ENCODE measurements at places on chromosomes 5 and 9.
A peak's percentile ranks its signal among the peaks of the same experiment; 100 is the strongest.

DNA sequence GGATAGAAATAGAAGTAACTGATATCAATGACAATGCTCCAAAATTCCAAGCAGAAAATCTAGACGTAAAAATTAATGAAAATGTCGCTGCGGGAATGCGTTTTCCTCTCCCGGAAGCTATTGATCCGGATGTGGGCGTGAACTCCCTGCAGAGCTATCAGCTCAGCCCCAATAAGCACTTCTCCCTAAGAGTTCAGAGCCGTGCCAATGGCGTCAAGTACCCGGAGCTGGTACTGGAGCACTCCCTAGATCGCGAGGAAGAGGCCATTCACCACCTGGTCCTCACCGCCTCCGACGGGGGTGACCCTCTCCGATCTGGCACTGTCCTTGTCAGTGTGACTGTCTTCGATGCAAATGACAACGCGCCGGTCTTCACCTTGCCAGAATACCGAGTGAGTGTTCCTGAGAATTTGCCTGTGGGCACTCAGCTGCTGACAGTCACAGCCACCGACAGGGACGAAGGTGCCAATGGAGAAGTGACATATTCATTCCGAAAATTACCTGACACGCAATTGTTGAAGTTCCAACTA lies 818 bp downstream of the PCDHGA10 start:
- DNase-seq: no peak

GRCh38 chr5:97041239-97041638 lies 101.2 kb downstream of the LIX1 start:
- DNase-seq: no peak

DNA sequence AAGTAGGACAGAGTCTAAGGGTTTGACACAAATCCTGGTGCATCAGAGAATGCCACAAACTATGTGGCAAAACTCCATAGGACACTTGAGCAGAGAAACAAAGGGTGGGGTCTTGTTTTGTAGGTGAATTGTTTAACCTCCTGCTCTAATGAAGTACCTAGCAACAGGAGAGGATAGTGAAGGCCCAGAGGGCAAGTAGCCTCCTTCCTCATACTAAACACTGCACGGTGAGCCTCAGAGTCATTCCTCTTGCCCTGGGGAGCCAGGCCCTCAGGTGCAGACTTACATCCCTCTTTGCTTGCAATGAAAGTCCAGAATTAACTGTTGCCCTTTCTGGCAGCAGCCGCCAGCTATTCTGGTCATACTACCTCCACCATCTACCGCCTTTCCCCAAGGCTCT lies 166.1 kb downstream of the DROSHA start:
- DNase-seq: no peak

DNA sequence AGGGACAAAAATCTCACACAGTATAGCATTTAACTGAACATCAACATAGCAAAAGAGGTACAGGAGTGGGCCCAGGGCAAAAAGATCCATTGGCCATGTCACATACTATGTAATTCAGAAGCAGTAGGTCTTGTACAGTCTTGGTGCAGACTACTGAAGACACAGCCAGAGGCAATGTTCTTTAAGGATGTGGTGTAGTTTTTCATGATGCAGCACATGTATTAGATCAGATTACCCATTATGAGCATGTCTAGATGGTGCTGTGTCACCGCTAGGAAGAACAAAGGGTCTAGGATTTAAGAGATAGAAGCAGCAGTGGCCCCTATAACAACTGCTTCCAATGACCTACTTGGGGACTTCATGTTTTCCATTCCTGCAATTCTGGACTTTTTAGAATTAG lies 610.4 kb upstream of the MEF2C start:
- no peak for DNase-seq

DNA sequence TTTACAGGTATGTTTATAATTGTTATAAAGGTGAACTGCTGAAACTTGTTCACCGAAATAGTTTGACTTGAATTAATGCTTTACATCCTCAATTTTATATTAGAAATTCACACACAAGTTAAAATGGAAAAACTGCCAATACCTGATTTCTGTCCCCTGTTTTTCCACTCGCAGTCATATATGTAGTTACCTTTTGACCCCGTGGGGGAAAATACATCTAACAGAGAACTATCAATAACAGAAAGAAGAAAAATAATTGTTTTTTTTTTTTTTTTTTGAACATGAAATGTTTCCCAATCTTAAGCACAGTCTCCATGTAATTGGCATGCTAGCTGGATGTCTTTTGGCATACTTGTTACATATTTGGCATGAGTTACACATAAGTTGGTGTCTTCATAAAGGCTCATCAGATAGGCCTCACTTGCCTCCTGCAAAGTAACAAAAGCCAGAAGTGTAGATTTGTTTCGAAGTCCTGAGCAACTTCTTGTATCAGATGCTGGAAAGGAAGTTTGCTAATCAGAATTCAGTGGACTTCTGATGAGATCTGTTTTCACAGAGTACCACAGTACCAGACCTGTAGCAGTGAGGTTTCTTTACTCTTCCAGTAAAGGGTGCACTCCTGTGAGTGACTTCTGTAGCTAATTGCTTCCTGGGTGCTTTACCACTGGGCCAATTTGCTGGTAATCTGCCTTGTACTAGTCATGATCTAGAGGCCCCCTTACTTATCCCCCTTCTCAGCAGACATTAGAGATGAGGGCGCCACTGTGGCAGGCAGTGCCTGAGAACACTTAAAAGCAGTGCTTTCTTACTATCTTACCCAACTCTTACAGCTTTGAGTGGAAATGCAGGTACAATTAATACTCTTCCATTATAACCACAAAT lies 36.2 kb upstream of the CXXC5 start:
- DNase-seq: no peak

DNA sequence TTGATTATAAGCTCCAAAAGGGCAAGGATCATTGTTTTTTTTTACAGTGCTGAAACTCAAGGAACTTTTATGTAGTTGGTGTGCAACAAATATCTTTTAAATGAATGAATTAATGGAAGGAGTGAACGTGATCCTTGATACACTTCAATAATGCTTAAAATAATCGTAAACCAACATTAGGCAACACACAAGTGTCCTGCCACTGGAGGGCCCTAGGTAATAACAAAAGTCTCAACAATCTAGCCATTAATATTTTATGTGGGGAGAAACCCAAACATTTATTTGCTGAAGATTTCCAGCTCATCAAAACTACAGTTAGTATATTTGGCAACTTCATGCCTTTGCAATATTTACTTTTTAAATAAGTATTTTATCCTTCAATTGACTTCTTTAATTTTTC lies 309.0 kb upstream of the FBXL7 start:
- no peak for DNase-seq

DNA sequence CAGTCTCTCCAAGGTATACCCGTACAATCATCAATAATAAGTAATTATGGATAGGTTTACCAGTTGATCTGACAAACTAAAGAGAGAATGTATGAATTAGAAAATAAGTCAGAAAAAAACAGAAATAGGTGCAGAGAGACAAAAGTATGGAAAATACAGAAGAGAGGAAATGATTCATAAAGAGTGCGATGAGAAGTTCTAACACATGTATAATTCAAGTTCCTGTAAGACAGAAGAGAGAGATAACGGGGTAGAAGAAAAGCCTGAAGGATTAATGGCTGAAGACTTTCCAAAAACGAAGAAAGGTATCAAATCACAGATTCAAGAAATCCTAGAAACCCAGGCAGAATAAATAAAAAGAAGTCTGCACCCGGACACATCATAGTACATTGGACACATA lies 16.2 kb upstream of the SMU1 start:
- no peak for DNase-seq

- DNase-seq: peak; percentile 6
Observed at GRCh38 chr9:9942764-9943424, 669.9 kb downstream of the PTPRD start.

GRCh38 chr5:65880496-65881072 lies 45.8 kb upstream of the ERBIN start:
- DNase-seq: no peak
